HFFc6 (cell line): ENCODE measurements at places on chromosomes 5 and 9. TPM values are rescaled to one million over a fixed set of nuclear protein-coding genes. Genes with fewer than 3 reads are reported as not detected.
A peak's percentile ranks its signal among the peaks of the same experiment; 100 is the strongest.

DNA sequence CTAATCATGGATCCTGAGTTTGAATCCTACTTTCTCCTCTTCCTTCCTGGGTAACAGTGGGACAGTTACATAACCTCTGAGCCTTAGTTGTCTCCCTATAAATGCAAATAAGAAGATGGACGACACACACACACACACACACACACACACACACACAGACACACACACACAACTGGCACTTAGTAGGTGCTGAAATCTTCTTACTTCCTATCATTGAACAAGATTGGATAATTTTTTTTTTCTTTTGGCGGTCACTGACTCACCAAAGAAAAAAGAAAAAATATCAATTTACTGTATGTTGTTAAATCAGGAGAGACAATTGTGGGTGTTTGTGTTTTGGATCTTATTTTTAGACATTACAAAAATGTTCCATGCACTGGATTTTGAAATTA lies 28.4 kb upstream of the TNFSF8 start:
- no peak overlapping the region for H3K27ac ChIP-seq
- H3K36me3 ChIP-seq = peaks cover 15% of the 10 kb centered on the region
- no peak for DNase-seq
- H3K4me1 ChIP-seq = peaks cover 5% of the 10 kb centered on the region

- DNase-seq = no peak
- H3K4me1 ChIP-seq = peaks cover 16% of the 10 kb centered on the region; the same call in 1 of the 2 replicates
- no peaks in the 10 kb centered on the region; the same call in 1 of the 2 replicates for H3K27me3 ChIP-seq
- H3K4me3 ChIP-seq = no peak overlapping the region
- H3K27ac ChIP-seq = no peak overlapping the region
Measured at GRCh38 chr9:4748612-4749011, 7.6 kb upstream of the AK3 start.

DNA sequence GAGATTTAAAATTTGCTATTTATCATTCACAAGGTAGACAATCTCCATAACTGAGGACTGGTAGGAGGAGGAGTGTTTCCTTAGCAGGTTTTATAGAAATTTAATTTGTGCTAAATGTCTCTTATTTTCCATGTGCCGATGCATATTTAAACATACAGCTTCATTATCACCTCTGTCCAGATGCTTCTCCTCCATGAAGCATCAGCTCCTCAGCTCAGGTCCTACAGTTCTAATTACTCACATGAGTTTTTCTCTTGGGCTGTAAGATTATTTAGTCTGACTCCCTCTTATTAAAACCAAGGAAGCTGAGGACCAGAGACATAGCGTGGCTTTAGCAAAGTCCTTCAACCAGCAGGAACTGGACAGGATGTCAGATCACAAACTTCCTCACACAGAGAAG lies 300.2 kb upstream of the PANK3 start:
- no peaks in the 10 kb centered on the region; the same call in 1 of the 2 replicates for H3K4me1 ChIP-seq
- H3K36me3 ChIP-seq = no peaks in the 10 kb centered on the region
- no peak for DNase-seq
- H3K4me3 ChIP-seq = no peak overlapping the region
- peaks cover 4% of the 10 kb centered on the region for H3K27me3 ChIP-seq
- H3K27ac ChIP-seq = no peak overlapping the region

DNA sequence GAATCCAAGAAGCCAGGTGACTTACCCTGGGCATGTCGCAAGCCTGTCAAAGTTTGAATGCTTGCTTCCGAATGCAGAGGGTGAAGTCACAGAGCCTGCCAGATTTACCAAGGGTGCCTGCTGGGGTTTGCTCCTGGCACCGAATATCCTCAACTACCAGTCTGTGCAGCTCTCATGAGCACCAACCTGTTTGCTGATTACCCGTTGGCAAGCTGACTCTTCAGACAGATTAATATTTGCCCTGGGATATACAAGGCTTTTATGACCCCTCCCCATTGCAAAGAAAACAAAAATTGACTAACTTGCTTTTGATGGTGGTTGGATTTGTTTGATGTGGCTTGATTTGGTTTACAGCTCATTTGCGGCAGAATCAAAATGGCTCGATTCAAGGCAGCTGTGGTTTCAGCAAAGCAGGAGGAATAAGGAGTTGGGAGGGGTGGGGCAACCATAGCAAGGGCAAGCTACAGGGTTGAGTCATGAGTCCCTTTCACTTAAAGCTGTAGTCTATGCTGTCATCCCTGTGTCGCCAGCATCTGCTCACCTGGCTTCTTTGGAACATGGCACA lies 82.3 kb upstream of the AGXT2 start:
- H3K4me1 ChIP-seq = peaks cover 68% of the 10 kb centered on the region
- H3K27ac ChIP-seq = peak overlapping the region; percentile 42
- H3K36me3 ChIP-seq = peaks cover 7% of the 10 kb centered on the region; the same call in 1 of the 2 replicates
- H3K4me3 ChIP-seq = peak overlapping the region; percentile 57; the same call in 1 of the 2 replicates
- no peak for DNase-seq

DNA sequence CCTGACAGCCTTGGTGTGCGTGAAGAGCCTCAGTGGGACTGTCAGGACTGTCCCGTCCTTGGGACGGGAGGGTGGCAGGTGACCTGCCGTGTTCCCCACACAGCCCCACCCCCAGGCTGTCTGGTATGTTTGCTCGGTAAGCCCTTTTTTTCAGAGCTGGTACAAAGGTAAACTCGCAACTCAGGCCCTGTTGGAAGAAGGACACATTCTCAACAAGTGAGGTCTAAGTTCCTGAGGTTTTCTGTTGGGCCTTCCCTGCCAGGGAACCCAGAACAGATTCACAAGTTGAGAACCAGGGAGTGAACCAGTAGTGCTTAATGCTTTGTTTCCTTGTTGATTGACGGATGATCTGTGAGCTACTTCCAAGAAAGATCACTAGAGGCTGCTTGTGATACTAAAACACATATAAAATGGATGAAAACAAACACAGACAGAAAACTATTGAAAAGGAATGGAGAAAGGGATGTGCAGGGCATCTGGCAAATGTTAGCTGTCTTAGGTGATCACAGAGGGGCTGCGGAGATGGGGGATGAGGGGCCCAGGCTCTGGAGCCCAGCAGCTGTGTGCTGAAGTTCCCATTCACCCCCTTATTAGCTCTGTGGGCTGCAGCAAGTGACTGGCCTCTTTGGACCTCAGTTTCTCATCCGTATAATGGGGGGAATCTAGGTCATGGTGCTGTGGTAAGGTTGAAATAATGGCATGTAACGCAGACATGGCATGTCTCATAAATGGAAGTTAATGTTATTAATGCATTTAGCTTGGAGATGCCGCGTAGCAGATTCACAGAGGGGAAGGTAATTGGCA lies 2.7 kb downstream of the NDST1 start:
- DNase-seq = no peak
- peaks cover 69% of the 10 kb centered on the region for H3K4me1 ChIP-seq

GRCh38 chr9:137191691-137192447 lies 3.4 kb downstream of the SSNA1 start:
- H3K27me3 ChIP-seq = peaks cover 1% of the 10 kb centered on the region
- H3K4me1 ChIP-seq = peaks cover 26% of the 10 kb centered on the region
- DNase-seq = no peak
- no peak overlapping the region; the same call in 1 of the 2 replicates for H3K27ac ChIP-seq

GRCh38 chr5:9619331-9620092 lies 10.6 kb downstream of the TAS2R1 start:
- no peak for DNase-seq
- H3K36me3 ChIP-seq = no peaks in the 10 kb centered on the region
- peaks cover 1% of the 10 kb centered on the region for H3K27me3 ChIP-seq
- H3K4me1 ChIP-seq = peaks cover 37% of the 10 kb centered on the region
- no peak overlapping the region for H3K4me3 ChIP-seq

GRCh38 chr9:105087910-105088898 lies 156.2 kb upstream of the SLC44A1 start:
- no peak overlapping the region for H3K4me3 ChIP-seq
- H3K4me1 ChIP-seq = no peaks in the 10 kb centered on the region
- DNase-seq = no peak
- H3K27ac ChIP-seq = no peak overlapping the region

DNA sequence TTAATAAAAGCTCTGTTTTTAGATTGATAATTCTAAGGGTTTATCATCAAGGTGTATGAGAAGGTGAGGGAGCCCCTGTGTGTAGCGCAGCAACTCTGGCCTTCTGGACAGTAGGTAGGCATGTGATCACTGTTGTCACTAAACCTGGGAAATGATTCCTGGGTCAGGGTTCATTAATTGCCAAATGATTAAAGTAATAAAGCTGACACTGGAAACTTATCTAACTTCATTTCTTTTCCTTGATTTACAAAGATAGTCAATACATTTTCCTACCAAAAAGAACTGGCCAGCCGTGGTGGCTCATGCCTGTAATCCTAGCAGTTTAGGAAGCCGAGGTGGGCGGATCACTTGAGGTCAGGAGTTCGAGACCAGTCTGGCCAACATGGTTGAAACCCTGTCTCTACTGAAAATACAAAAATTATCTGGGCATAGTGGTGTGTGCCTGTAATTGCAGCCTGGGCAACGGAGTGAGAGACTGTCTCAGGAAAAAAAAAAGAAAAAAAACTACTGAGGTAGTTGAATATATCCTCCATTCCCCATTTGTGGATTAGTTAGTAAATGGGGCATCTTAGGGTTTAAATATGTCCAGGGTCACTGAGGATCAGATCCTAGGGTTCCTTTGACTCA lies 2.4 kb downstream of the EHMT1 start:
- peaks cover 31% of the 10 kb centered on the region for H3K4me1 ChIP-seq
- peaks cover 16% of the 10 kb centered on the region for H3K36me3 ChIP-seq
- H3K27ac ChIP-seq = peak overlapping the region; percentile 31; the same call in 1 of the 2 replicates
- H3K27me3 ChIP-seq = peaks cover 7% of the 10 kb centered on the region

- no peak for DNase-seq
- peaks cover 1% of the 10 kb centered on the region for H3K27me3 ChIP-seq
- H3K4me3 ChIP-seq = no peak overlapping the region
- peaks cover 16% of the 10 kb centered on the region for H3K36me3 ChIP-seq
- H3K27ac ChIP-seq = no peak overlapping the region
- peaks cover 32% of the 10 kb centered on the region for H3K4me1 ChIP-seq
Measured at GRCh38 chr9:91516777-91517176, 93.1 kb upstream of the NFIL3 start.

- no peaks in the 10 kb centered on the region for H3K4me1 ChIP-seq
- peaks cover 4% of the 10 kb centered on the region; the same call in 1 of the 2 replicates for H3K27me3 ChIP-seq
- H3K36me3 ChIP-seq = no peaks in the 10 kb centered on the region
- no peak overlapping the region for H3K4me3 ChIP-seq
- H3K27ac ChIP-seq = no peak overlapping the region
Measured at GRCh38 chr9:13061390-13061789, 218.1 kb downstream of the MPDZ start.

DNA sequence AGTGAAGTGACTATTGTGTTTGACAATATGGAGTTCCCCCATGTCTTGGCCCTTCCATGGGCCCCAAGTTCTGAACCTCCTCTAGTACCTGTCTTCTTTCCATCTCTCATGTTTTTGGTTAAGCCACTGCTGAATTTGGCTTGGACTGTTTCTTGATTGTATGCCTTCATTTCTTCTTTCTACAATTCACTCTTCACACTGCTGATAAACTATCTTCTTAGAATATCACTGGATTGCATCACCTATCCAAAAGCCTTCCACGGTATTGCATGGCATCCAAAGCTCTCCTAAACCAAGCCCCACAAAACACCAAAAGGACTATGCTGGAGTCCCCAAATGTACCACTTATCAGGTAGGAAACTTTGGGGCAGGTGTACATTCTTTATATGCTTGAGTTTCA lies 4.3 kb upstream of the POC5 start:
- no peak overlapping the region for H3K27ac ChIP-seq
- H3K36me3 ChIP-seq = no peaks in the 10 kb centered on the region; the same call in 1 of the 2 replicates
- no peak overlapping the region for H3K4me3 ChIP-seq
- H3K27me3 ChIP-seq = peaks cover 7% of the 10 kb centered on the region

The GFI1B gene
- total RNA-seq = not detected in 3 replicates

The SLC36A3 gene
- total RNA-seq = not detected in 3 replicates

The TXNDC8 gene
- not detected in 3 replicates for total RNA-seq

The C9orf50 gene
- 0.18 TPM in 1 of 3 replicates, not detected in the others for total RNA-seq

The EIF4E1B gene
- not detected in 3 replicates for total RNA-seq

The MPDZ gene
- total RNA-seq = 25.2 and 31.9 TPM in 2 replicates

The GPR150 gene
- 0.15 to 0.35 TPM (median 0.24 TPM) in 3 replicates for total RNA-seq

The PAPPA gene
- 7.3 to 12.0 TPM (median 11.0 TPM) in 3 replicates for total RNA-seq

The CNOT6 gene
- 16.1 to 20.0 TPM (median 17.2 TPM) in 3 replicates for total RNA-seq

The CDX1 gene
- total RNA-seq = not detected in 3 replicates
